ENCODE measurements at places on chromosomes 11 and 22.

GRCh38 chr11:612201-612960 is 3.4 kb downstream of the IRF7 start:
- DNase-seq: no peak

DNA sequence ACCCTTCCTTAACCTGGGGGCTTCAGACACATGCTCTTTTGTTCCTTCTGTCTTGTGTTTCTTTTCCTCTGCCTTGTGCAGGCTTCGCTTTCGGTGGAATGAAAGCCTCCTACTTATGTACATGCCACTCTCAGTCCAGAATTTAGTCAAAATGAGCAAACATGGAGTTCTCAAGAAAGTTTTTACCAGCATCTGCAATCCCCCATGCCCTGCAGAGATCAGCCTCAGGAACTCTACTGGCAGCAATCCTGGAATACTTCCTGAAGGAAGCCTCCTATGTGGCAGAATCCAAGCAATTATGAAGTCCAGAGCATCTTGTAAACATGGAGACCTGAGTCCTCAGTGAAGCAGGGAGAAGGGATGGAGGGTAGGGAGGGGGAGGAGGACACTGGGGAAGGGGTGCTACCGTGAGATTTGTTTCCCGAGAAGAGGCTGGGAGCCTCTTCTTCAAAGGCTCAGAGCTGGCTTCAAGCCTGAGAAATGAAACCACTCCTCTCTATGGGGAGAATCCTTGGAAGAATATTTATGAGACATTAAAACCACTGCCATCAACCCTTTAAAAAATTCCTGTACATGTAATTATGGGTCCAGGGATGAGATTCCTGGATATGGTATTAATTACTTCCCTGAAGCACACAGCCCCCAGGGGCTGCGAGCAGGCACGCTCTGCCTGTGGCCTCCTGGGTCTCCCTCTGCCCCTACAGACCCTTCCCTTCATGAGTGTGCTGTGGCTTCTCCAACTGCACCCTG is 58.4 kb downstream of the TENM4 start:
- DNase-seq: no peak

DNA sequence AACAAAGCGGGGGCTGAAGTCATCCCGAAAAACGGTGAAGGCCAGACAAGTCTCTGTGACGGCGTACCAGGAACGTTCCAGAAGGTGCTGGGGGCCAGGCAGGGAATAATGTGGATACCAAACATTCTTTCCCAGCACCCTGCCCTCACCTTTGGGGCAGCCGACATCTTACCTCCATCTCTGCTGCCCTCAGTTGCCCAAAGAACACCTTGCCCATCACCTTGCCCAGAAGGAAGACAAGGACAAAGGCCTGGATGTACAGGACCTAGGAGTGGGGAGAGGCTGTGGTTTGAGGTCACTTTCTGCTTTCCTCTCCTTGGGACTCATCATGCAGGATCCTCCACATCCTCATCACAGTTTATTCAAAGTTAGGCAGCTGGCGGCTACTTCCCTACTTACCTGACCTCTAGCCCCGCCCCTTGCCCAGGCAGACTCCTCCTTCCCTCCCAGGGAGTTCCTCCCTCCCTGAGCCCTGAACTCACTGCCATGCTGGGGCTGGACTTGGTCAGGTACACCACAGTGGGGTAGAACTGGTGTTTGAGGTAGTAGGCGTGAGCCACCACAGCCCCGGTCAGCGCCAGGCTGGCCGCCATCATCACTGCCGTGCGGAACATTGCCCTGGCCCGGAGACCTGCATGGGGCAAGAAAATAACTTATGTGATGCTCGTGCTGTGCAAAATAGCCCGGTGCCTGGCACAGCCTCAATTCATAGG is 1.2 kb downstream of the SYVN1 start:
- no peak for DNase-seq

- DNase-seq: no peak
Observed at GRCh38 chr11:63274776-63275175, 31.4 kb upstream of the SLC22A25 start.

DNA sequence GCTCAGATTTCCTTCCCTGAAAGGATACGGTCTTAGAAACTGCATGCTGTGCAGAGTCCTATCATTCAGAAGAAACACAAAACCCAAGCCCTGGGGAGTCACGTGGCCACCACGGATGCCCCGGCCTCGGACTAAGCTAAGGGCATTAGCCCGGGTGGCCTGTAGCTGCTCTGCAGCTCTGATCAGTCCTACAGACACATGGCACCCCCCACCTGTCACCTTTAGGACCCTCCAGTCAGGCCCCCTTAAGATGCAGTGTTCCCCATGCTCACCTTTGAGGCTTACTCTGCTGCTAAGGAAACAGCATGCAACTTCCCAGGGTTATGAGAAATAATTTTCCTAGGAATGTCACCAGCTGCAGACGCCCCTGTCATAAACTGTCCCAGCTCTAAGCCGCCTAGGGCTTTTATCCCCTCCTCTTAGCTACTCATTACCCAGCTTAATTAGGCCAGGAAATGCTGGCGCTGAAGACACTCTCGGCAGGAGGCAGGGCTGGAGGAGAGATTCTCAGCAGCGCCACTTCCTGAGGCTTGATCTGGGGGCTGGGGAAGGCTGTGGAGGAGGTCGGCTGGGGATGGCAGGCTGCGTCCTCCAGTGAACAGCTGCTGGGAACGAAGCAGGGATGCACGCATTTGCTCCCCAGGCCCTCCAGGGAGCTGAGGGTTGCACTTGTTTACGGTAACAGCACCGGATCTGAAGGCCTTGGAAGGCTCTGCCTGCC is 47.2 kb upstream of the ADA2 start:
- no peak for DNase-seq

- no peak for DNase-seq
Observed at GRCh38 chr11:34037016-34037415, 14.5 kb upstream of the CAPRIN1 start.

All from hippocampal formation (tissue), 2 donors.